EH (cell line): ENCODE measurements at places on chromosomes 1 and 21.

DNA sequence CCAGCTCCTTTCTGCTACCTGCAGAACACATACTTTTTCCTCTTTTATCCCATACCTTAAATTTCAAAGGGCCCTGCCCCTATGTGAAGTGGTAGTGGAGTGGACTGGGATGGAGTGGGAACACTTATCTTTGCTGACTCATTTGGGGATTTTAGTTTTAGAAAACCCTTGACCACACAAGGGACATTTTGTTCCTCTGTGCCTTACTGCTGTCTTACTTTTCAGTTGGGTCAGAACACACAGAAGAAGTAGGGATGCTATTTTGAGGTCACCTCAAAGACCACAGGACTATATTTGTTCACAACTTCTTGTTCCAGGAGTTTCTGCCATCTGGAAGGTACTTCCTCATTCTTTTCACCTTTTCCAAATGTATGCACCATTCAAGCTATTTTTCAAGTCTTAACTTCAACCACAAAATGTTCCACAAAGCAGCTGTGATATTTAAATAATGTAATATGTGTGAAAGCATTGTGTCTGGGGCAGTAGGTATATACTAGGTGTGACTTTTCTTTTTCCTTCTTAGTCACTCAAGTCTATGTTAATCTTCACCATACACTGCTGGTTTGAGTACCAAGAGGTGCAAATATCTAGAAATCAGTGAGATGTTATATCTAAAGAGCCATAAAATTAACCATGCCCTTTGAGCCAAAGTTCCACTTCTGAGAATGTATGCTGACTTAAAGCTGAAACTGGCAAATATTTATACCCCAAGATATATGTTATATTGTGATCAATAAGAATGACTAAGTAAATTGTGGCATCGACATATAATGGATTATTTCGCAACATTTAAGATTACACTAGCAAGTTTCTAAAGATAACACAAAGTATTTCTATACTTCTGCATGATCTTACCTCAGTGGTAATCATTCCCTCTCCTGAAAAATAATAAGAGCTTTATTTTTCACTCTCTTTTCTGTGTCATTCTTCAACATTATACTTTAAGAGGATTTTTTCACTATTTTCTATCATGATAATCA, 308.5 kb downstream of the MRPL39 start:
- DNase-seq = no peak

- no peak for DNase-seq
Observed at GRCh38 chr1:58818976-58819375, 35.1 kb upstream of the JUN start.

DNA sequence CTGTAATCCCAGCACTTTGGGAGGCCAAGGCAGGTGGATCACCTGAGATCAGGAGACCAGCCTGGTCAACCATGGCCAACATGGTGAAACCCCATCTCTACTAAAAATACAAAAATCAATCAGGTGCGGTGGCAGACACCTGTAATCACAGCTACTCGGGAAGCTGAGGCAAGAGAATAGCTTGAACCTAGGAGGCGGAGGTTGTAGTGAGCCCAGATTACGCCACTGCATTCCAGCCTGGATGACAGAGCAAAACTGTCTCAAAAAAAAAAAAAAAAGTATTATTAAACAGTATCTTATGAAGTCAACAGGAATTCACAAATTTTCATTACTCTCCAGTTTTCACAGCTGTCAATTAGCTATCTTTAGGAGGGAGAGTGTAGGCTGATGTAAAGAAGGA, 3.8 kb downstream of the ACBD6 start:
- peak; percentile 43 for DNase-seq

- DNase-seq = peak; percentile 89
Observed at GRCh38 chr1:35287807-35288640, 19.5 kb downstream of the ZMYM4 start.

- no peak for DNase-seq
Observed at GRCh38 chr1:205587581-205587980, 44.2 kb downstream of the ELK4 start.

DNA sequence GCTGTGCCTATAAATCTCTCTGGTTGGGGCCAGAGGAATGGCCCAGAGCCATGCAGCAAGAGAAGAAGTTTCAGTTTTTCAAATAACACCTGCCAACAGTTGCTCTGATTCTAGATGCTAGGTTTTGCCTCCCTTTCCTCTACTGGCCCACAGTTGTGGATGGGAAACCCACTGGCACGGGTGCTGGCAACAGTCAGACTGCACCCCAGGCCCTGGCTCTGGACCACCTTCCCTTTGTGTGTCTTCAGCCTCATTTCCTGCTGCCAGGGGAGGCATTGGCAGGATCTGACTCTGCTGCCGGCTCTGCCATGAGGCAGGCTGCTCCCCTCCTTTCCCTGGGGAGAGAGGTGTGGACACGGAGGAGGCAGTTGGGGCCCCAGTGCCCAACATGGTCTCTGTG, 142.0 kb downstream of the IGSF21 start:
- DNase-seq = no peak

DNA sequence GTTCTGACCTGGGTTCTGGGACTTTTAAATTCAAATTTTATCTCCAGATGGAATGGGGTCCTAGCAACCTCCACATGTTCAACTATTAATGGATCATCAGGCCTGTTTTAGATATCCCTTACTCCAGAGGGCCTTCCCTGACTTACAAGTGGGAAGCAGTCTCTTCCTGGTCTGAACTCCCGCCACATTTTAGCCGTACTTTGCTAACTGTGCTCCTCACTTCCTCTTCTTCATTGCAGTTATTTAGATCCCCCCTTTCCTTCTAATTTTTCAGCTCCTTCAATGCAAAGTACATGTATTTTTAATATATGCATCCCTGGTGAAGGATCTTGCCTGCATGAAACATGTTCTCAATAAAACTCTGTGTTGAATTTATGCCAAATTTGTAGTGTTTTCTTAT, 3.7 kb downstream of the CD1A start:
- DNase-seq = no peak

GRCh38 chr1:35442734-35443133, 114.5 kb downstream of the KIAA0319L start:
- DNase-seq = no peak

DNA sequence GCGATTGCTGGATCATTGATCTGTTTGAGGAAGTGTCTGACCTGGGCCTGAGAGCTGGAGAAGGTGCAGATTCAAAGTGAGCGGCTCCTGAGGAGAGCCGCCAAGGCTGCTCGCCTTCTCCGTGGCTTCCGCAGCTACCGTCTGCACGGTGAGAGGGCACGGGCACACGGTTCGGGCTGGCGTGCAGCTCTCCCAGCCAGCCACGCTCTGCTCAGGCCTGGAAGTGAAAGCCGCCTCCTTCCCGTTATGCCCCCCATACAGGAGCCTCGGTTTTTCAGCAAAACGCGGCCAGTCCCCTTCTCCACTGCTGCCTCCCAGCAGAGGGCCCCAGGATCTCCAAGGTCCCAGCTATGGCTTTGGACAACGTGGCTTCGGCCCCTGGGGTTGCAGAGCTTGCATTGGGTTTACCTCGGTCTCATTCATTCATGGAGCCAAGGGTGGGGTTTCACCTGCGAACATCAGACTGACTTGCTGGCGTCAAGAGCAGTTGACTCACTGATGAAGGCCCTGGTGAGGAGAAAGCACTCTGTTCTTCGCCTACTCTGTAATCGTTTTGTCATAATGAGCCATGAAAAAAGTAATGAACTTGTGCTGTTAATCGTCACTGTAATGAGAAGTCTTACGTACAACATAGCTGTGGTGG, 24.4 kb upstream of the PDXK start:
- DNase-seq = no peak
